ENCODE measurements at places on chromosomes 2 and 18. TPM values are rescaled to one million over a fixed set of nuclear protein-coding genes. Genes with fewer than 3 reads are reported as not detected.

TMEM247 gene
- total RNA-seq: not detected

DNA sequence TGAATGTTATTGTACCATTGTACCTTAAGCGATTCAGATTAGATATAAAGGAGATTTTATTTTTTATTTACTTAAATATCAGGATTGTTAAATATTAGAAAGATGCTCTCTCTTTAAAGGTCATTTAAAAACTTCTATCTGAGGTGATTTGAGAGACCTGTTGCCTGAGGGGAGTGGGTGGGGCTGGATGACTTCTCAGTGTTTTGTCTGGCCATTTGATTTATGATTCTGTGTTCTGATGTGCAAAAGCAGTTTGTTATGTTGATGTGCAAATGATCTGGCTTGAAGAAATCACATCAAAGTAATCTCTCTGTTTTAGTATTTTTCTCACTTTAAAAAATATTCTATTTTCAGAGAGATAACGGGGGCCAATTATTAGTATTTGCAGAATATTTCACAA lies 370.8 kb downstream of the NUP35 start:
- no peak for DNase-seq

- no peak for DNase-seq
Observed at GRCh38 chr2:181421131-181421458, 36.1 kb upstream of the ITGA4 start.

- DNase-seq: peak; percentile 60
Observed at GRCh38 chr2:65198737-65199136, 28.9 kb upstream of the ACTR2 start.

GRCh38 chr18:5417342-5417741 lies 121.8 kb upstream of the ZBTB14 start:
- no peak for DNase-seq
